NCI-H187 treated with DMSO at 0.1 percent for 48 hours (cell line): ENCODE measurements at places on chromosomes 16 and 17.

DNA sequence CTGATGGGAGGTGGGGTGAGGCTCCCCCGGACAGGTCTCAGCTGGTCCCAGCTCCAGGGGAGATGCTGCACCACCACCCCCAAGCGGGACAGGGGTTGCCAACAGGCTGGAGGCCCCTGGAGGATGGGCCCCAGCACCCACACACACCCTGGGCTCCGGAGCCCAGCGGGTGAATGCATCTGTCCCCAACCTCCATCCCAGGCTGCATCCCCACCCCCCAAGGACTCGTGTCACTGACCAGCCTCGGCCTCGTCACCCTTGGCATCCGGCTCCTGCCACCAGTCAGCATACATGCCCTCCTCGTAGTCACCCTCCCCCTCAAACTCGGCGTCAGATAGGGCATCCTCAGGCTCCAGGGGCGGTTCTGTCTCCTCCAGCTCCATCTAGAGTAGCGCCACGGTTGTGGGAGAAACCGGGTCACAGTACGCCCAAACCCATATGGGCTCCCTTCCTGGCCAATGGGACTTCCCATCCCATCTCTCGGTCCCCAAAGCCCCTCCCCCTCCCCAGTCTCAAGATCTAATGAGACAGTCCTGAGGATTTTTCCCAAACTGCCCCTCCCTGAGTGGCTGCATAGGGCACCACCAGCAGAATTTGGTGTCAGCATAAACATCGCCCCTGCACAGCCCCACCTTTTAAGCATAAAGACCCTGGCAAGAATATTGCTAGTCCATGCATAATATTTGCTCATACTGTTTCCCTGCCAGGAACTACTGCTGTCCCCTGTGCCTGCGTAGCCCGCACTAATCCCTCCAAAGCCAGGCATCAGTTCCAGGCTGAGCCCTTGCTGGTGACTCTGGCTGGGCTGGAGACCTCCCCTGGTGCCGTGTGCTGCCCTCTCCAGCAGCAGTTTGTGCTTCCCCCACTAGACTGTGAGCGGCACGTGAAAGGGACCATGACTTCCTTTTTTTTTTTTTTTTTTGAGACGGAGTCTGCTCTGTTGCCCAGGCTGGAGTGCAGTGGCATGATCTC is 8.4 kb downstream of the P3H4 start:
- DNase-seq, result no peak

DNA sequence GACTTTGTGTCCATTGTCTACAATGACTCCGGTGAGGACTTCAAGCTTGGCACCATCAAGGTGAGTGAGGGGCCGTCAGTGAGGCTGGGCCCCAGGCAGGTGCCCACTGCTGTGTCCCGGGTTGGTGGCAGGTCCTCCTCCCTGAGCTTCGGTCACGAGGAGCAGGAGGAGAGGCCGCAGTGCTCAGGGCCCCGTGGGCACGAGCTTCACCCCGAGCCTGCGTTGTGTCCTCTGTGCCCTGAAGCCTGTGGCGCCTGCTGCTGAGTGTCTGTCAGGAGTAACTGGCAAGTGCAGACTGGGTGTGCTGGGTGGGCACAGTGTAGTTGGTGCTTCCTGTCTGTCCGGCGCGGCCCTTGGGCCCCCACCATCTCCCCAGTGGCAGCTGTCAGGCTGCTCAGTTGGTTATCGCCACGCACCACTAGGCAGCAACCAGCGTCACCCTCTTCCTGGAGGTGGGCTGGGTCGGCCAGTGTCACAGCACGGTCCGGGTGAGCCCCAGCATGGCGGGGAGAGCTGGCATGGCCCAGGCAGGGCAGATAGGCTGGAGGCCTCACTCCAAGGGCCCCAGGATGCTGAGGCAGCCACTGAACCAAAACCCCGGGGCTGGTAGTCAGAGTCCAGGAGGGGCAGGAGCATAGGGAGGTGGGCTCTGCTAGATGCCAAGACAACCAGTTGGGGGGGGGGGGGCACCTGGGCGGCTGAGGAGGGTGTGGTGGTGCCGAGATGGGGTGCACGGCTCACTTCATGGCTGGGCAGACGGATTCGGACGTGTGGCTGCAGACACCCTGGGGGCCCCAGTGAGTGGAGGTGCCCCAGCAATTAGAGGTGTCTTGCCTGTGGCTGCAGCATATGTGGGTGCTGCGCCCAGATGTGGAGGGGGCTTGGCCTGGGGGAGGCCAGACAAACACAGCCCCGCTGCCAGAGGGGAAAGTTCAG is 39.3 kb downstream of the TSC2 start:
- DNase-seq, result no peak

GRCh38 chr17:69818467-69818866 is 256.6 kb upstream of the KCNJ16 start:
- no peak for DNase-seq

GRCh38 chr17:6651919-6652452 is 424 bp downstream of the C17orf100 start:
- DNase-seq, result no peak

DNA sequence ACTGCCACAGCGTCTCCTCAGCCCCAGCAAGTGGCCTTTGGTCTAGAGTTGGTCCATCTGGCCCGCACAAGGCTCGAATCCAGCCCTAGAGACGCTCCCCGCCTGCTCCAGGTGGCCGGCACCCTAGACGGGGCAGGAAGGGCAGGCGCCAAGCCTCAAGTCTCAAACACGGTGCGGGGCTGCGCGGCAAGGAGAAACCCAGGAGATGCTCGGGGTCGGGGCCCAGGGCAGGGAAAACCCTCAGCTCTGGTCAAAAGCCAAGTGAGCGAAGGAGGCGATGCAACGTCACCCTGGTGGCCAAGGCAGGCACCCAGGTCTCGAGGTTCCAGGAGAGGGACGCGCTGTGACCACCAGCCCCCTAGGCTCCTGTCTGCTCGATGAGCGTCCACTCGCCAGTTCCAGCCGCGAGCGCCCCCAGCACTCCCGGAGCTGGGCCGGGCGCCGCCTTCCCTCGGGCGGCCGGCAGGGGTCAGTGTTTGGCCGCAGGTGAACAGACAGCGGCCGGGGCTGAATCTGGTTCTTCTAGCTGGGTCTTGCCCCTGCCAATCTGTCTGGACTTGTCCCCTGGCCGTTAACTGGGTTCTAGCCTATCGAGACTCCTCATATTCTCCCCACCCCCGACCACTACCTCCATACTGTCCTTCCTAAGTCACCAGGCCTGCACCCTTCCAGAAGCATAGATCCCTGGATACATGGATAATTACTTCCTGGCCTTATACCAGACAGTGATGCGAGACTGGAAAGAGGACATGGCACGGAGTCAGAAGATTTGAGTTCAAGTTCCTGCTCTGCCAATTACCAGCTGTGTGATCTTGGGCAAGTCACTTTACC is 44.0 kb downstream of the PRAC1 start:
- no peak for DNase-seq

DNA sequence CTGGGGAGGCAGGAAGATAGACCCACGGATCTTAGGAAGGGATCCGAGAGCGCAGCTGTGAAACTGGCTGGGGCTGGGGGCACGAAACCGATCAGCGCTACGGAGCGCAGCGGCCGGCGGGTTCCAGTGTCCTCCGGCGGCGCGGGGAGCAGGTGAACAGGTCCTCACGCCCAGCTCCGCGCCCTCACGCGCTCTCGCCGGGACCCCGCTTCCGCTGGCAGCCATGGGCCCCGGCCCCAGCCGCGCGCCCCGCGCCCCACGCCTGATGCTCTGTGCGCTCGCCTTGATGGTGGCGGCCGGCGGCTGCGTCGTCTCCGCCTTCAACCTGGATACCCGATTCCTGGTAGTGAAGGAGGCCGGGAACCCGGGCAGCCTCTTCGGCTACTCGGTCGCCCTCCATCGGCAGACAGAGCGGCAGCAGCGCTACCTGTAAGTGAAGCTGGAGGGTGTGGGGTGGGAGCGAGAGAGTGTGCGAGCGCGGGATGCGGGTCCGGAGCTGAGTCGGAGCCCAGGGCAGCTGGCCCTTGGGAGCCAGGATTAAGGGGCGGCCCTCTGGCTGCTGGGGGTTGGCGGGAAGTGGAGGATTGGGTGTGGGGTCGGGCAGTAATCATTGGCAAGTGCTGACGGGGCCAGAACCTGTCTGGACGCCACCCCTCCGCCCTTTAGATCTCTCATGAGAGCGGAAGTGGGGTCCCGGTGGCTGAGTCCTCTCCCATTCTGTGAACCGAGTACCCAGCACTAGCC is 479 bp downstream of the ITGA3 start:
- DNase-seq, result peak; percentile 50

GRCh38 chr17:34076743-34077631 is 178.1 kb upstream of the CCL2 start:
- no peak for DNase-seq

DNA sequence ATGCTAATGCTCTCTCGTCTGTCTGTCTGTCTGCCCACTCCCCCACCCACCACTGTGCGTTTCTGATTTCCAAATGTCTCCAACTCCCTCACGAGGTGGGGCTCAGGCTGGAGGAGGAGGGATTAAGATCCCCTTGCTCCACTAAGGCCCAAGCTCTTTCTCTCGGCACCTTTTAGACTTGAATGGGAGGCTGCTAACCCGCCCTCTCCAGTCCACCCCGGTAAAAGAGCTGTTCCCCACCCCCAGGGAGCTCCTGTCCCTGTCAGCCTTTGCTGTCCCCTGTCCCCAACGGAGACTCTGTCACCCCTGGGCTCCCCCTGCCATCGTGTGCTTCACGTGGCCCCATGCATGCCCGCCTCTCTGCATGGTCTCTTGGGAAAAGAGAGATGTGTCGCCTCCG is 68.5 kb upstream of the PLCG2 start:
- no peak for DNase-seq

DNA sequence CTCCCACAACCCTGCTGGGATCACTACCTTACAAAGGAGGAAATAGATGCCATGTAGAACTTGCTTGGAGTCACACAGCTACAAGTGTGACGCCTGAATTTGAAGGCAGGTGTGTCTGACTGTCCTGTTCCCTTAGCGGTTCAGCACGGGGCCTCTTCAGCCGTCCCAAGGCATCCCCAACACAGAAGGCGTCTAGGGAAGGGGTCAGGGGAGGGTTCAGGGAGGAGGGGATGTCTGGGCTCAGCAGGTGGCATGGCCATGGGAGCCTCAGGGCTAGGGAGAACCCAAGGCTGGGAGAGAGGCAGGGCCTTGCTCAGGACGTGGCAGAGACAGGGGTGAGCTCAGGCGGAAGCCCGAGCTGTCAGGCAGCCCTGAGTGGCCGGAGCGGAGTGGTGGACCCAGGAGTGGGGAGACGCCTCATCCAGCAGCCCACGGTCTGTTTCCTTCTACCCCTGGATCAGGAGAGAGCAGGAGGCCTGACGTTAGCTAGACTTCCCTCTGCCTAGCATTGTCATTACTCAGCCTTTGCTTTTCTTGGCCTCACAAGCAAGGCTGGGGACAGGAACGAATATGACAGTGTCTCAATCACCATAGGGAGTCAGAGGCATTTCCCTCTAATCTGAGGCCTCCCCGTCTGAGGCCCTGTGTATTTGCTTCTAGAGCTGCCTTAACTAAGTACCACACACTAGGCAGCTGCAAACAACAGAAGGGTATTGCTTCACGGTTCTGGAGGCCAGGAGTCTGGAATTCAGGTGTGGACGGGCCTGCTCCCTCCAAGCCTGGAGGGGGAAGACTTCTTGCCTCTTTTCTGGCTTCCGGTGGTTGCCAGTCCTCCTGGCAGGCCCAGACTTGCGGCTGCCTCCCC is 31.3 kb upstream of the ANKRD40CL start:
- no peak for DNase-seq

DNA sequence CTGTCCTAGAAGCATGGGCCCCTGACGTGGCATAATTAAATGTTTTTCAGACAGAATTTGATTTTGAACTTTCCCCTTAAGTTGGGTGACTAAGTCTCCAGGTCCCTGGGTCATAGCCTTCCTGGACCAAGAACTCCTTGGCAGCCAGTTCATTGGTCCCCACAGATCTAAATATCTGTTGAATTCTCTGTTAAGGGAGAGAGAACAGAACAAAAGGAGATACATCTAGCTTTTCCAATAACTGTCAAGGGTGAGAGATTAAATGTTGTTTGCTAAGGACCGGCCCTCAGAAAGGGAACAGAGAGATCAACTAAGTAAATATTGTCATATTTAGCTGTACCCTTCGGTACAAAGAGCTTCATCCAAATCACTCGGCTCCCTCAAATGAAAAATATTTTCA is 78.2 kb upstream of the NOL11 start:
- DNase-seq, result peak; percentile 13

DNA sequence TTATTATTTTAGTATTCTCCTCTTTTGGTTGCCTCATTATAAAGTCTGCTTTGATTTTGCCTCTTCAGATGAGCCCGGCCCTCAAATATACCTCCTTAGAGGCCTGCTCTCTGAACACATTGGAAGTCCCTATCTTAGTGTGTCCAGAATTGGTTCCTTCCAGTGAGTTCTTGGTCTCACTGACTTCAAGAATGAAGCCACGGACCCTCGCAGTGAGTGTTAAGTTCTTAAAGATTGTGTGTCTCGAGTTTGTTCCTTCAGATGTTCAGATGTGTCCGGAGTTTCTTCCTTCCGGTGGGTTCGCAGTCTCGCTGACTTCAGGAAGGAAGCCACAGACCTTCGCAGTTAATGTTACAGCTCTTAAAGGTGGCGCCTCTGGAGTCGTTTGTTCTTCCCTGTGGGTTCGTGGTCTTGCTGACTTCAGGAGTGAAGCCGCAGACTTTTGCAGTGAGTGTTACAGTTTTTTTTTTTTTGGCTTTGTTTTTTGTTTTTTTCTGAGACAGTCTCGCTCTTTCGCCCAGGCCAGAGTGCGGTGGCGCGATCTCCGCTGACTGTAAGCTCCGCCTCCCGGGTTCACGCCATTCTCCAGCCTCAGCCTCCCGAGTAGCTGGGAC is 45.8 kb upstream of the NOS2 start:
- no peak for DNase-seq
